ENCODE measurements at places on chromosomes 2 and 18.
A peak's percentile ranks its signal among the peaks of the same experiment; 100 is the strongest.

DNA sequence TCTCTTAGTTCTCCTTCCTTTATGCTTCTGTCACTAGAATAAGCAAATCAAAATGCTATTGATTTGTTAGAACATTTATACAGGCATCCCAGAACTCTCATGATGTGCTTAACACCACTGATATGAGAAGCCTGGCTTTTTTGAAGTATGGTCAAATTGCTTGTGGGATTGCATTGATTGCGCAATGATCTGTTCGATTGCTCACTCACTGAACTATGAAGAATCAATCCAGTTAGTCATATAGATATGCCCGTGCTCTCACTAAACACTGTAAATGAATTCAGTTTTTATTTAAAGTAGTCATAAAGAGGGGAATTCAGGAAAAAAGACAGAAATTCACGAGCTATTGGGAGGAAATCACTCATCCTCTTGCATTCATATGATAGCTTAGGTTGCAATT lies 1237.8 kb downstream of the SUCLG1 start:
- DNase-seq = no peak

- DNase-seq = no peak
Observed at GRCh38 chr2:20766798-20767644, 55.9 kb downstream of the LDAH start.

DNA sequence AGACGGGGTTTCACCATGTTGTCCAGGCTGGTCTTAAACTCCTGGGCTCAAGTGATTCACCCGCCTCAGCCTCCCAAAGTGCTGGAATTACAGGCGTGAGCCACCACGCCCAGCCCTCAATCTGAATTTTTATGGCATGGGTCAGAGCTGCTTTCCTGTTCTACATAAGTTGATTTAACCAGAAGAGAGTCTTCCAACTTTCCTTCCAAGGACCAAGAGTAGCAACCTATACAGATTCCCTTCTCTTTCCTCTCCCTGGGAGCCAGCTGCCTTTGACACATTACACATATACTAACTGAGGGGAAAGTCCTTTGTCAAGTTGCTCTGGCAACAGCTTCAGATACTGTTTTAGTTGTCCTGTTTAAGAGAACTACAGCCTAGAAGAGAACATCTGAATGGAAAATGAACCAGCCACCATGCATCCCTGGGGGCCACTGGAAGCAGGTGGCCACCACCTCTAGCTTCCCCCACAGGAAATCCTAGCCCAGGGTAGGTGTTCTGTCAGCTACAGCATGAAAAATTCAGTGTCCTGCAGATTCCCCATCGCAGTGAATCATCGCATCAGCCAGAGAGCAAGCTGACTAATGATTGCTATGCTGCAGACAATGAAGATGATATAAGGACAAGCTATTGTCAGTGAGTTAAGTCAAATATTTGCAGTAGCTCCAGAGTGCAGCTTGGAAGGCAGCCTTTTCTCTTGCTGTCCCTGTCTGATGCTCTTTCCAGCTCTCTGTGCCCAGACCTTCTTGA lies 62.9 kb downstream of the POMC start:
- DNase-seq = no peak

DNA sequence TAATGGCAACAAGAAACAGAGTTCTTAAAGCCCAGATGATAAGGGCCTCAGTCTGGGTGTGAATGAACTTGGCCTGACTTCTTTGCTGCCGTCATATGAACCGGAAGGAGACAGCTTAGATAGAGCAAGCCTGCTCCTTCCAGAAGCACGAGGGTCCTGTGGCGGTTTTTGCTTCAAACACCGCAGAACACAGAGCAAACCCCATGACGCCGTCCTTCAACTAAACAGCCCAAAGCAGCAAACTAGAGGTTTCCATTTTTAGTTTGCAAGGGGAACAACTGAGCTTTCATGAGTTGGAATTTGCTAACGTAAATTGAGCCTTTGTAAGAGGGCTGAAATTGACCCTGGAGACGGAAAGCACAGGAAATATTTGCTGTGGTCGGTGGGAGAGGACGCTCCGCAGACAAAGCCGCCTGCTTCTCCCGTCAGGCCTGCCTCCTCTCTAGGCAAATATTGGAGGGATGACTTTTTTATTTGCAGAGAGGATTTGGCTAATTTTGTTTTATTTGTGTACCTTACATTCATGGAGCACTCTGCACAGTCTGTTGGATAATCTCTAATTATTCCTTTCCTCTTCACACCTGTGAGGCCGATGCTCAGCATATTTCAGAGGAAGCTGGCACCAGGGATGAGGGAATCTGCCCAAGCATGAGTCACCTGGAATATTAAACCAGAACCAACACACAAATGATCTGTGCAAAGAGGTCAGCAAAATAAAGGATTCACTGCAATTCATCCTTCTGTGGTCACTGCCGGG lies 134.0 kb upstream of the NCK2 start:
- no peak for DNase-seq

- DNase-seq = no peak
Observed at GRCh38 chr18:12092398-12093229, 1.0 kb upstream of the ANKRD62 start.

DNA sequence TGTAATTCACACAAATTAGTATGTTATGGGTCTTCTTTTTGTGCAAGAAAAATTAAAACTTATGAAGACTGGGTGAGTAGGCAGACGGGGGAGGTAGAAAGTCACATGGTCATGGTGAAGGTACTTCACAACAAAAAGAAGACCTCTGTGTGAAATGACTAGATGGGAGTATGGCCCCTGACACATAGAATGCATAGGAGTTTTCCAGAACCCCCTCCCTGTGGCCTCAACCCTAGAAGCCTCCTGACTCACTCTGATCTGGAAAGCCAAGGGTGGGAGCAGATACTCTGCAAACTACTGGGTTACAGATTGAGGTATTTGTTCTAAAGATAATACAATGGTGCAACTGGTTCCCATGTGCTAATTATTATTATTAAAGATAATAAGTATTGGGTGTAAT lies 23.2 kb downstream of the SATB2 start:
- no peak for DNase-seq

- no peak for DNase-seq
Observed at GRCh38 chr2:191452065-191452464, 206.9 kb downstream of the MYO1B start.

DNA sequence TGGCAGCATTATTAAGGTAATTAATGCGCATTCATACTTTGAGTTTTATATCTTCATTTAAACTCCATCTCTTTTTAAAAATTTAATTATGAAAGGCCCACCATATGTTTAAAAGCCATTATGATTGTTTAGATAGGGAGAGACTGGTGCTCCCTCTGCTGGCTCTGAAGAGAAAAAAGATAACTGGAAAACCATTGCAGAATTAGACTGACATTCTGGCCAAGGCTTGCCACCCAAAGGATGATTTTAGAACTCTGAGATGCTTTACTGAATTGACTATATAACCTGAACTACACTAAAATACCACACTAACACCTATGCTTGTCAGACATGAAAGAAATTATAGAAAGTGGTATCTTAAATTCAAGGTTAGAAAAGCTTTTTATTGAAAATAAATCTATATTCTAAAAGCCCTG lies 127.6 kb upstream of the SPOPL start:
- DNase-seq = peak; percentile 5

DNA sequence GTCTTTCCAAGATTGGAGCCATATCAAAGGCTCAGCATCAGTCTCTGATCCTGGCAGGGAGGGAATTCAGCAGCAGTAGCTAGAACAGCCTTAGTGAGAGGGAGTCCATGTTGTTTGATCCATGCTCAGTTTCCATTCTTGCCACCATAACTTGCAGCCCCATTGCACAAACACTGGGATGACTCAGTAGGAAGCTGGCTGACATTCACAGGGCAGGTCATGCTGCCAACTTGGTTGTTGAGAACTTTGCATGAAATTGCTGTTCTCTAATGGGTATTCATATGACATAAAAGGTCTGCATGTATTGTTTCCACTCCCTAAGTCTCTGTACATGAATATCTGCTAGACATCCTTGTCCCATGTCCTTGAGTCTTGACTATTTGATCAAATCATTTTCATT lies 29.9 kb upstream of the STAT4 start:
- no peak for DNase-seq
